ENCODE measurements at places on chromosomes 2 and 18. TPM values are rescaled to one million over a fixed set of nuclear protein-coding genes. Genes with fewer than 3 reads are reported as not detected.

Gene SLC19A3
- total RNA-seq: 0.07 TPM

- DNase-seq: no peak
Measured at GRCh38 chr2:190121305-190121704, 58.8 kb upstream of the MSTN start.

Gene BCL11A
- 0.07 TPM for total RNA-seq

- DNase-seq: no peak
Measured at GRCh38 chr2:236636714-236637470, 67.3 kb downstream of the ACKR3 start.

DNA sequence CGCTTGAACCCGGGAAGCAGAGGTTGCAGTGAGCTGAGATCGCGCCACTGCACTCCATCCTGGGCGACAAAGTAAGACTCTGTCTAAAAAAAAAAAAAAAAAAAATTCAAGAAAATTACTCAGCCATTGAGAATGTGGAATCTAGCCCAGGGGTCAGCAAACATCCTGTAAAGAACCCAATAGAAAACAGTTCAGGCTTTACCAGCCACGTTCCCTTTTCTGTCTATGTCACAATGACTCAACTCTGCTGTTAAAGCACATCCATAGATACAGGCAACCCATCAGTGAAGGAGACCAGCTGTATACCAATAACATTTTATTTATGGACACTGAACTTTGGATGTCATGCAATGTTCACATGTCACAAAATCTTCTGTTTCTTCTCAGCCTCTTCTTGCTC lies 435.6 kb upstream of the GYPC start:
- no peak for DNase-seq

Gene ATP6V1C2
- total RNA-seq: not detected

Gene UGT1A4
- not detected for total RNA-seq

DNA sequence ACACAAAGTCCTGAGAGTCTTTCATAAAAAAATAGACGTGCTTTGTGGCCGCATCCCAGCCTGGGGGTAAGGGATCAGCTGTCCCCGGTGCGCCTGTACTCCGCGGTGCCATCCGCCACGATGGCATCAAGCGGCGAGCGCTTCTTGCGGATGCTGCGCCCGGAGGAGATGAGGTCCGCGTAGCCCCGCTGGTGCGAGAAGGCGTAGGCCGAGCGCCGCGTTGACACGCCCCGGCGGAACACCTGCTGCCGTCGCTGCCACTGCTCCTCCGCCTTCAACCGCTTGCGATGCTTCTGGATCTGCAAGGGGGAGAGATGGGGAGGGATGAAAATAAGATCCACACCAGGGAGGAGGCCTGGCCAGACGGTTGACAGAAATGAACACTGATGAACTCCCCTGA lies 26.8 kb upstream of the NARS1 start:
- no peak for DNase-seq

DNA sequence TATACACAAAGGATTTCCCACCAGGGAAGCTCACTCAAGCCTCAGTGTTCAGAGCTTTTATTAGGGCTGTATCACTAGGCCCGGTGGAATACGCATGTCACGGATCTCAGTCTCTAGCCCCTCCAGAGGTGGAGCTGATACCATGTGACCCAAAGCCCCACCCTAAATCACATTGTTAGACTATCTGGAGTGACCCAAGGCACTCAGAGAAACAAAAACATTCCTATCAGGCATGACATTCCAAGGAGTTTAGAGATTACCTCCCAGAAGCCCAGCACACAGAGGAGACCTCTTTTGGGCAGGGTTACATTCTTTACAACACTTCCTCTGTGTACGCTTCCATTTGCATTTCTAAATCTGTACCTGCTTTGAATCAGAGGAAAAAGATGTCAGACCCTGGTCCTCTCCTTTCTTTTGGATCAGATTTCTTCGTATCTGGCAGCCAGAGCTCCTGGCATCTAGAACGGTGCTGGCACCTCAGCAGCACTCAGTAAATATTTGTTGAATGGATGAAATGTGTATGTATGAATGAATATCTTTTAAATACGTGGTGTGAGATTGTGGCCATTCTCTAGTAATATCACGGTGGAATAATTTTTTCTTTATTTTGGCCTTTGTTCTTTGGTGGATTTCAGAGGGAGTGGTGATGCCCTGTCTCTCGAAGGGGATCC lies 37.7 kb upstream of the SMAD2 start:
- DNase-seq: no peak

Gene GPR155
- total RNA-seq: 2.3 TPM

Gene PXDN
- 307 TPM for total RNA-seq

- DNase-seq: no peak
Measured at GRCh38 chr2:180115675-180116074, 108.6 kb upstream of the CWC22 start.

DNA sequence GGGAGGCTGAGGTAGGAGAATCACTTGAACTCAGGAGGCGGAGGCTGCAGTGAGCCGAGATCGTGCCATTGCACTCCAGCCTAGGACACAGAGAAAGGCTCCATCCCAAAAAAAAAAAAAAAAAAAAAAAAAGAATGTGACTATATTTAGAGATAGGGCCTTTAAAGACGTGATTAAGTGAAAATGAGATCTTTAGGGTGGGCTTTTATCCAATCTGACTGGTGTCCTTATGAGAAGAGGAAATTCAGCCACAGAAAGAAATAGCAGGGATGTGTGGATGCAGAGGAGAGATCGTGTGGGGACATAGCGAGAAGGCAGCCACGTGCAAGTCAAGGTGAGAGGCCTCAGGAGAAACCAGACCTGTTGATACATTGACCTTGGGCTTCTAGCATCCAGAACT lies 69.9 kb upstream of the ACSL3 start:
- DNase-seq: no peak

GRCh38 chr18:60120231-60120750 lies 220.5 kb downstream of the PMAIP1 start:
- no peak for DNase-seq

DNA sequence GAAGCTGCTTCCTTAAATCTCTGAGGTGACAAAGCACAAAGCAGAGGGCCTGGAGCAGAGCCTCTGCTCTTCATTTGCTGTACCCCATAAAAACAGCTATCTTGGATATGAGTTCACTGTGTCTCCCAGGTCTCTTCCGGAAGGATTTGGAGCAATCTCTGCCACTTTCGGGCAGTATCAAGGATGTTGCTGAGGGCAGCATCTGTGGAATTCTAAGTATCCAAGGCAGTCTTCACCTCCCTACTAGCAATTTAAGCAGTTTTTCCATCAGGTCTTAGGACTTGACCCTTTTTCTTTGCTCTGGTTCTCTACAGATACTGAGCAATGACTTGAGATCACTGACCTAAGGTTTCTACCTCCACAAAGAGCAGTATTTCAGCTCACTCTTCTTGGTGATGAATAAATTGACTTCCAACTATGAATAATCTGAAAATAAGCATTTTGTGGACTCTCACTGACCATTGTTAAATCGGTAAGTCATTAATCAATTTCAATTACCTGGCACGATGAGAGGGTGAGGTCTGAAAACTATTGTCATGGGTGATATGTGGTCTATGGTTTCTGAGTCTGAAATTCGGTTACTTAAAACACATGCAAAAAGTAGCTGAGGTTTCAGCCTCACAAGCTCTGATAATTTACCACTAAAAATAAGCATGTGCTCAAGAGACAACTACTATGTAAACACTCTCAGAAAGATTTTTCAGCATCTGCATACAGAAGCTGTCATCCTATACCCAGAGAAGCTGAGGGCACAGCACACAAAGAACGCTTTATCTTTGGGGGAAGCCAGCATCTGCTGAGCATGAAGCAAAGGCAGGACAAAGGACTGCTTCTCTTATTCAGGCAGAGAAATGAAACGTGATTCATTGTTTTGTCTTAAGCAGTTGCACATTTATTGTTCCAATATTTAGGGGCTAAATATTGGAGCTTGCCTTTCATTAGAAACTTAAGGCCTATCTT lies 32.1 kb upstream of the SPATS2L start:
- no peak for DNase-seq

All from pulmonary artery endothelial cell (primary cell).